ENCODE measurements at places on chromosomes 2 and 18.
A peak's percentile ranks its signal among the peaks of the same experiment; 100 is the strongest.

DNA sequence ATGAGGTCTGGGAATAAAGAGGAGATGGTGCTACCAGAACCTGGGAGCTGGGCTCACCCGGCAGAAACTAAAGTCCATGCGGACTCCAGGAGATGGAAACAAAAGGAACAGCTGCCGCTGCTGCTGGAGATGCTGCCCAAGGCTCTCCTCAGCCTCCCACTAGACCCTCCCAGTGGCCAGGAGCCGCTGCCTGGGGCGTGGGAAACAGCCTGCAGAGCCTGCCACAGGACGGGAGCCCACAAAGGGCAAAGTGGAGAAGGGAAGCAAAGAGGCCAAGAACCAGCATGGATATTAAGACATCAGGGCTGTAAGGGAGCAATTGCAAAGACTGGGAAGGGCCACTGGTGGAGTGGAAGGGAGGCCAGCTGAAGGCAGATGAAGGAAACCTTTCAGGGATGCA is 179.6 kb downstream of the NCK2 start:
- DNase-seq = no peak

GRCh38 chr18:72903033-72903432 is 35.2 kb upstream of the NETO1 start:
- no peak for DNase-seq

DNA sequence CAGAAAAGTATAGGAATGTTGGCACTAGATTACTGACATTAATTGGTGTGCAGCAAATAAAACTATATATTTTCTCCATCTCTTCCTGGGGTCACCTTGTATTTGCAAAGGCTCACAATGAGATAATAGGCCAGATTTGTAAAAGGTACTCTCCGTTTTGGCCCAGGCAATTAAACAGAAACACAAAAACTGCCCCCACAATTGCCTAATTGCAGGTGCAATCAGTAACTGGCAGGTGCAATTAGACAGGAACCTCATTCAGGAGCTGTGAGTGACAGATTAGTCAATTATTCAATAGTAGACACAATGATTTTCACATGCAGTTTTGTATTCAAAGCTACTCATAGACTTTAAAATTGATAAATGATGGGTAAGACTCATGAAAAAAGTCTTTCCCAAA is 451.4 kb upstream of the ID2 start:
- DNase-seq = no peak

DNA sequence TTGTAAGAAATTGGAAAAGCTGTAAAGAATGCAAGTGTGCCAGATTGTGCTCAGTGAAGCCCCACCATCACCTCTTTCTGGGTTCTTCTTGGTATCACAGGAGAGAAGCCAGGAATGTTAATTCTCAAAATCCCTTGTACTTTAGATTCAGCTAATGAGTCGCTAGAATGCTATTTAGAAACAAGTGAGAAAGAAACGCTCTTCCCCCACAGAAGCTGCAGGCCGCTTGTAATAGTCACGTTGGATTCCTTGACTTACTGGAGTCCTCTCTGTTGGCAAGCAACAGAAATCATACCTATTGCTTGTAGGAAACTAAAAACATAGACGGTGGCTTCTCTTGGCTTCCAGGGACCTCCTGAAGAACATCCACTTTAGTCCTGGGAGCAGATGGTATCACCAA is 375.6 kb upstream of the LRATD1 start:
- DNase-seq = no peak

GRCh38 chr18:29225351-29225750 is 1048.4 kb upstream of the CDH2 start:
- no peak for DNase-seq

GRCh38 chr18:62412231-62412979 is 87.3 kb downstream of the TNFRSF11A start:
- DNase-seq = no peak

DNA sequence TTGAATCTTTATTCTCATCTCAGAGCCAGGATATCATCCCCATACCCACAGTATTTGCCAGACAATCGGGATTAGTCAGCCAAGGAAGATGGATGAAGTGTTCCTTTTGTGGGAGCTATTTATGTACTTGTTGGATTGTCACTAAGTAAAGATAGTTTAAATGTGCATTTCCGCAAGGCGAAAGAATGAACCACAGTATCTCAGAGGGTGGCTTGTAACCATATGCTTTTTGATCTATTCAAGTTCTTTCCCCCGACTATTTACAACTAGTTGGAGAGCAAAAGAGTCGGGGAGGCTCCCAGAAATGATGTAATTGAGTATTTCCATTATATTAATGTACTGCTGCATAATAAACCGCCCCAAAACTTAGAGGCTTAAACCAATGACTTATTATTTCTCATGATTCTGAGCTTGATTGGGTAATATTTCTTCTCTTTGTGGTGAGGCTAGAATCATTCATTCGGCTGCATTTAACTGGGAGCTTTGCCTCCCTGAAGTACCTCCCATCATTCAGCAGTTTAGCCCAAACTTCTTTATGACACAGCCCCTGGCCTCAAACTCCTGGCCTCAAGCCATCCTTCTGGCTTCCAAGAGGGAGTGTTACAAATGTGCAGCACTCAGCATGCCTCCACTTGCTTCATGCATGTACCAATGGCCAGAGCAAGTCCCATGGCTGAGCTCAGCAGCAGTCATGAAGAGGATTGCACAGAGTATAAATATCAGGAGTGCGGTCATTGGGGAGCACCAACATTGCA is 423.7 kb downstream of the METTL4 start:
- no peak for DNase-seq

- DNase-seq = no peak
Measured at GRCh38 chr2:188677142-188677541, 297.0 kb upstream of the COL3A1 start.

GRCh38 chr2:219286436-219287115 is 7.4 kb downstream of the DNAJB2 start:
- peak; percentile 32 for DNase-seq

DNA sequence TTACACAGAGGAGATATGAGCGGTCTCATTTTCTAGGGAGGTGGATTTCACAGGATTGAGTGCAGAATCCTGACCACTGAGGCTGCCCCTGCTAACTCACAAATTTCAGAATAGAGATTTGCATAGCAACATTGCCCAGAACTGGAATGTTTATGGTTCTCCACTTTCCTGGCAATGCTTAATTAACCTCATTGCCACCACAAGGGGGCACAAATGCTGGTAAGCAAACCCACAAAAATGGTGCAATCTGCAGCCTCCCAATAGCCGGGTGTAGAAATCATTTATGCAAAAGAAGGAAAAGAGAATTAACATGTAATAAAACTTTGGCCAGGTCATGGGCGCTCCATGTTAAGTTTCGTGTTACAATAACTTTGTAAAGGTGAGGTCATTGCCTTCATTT is 112.4 kb downstream of the CYRIA start:
- peak; percentile 4 for DNase-seq

GRCh38 chr2:64141674-64142405 is 2.4 kb downstream of the PELI1 start:
- no peak for DNase-seq

GRCh38 chr2:104493698-104494097 is 360.2 kb upstream of the POU3F3 start:
- DNase-seq = no peak

GRCh38 chr2:36355151-36355889 is at the start of gene CRIM1:
TSS of gene CRIM1 (plus strand) at chr2:36355778. CDS start at chr2:36356293, 515 bp downstream.
- peak; percentile 98 for DNase-seq

- no peak for DNase-seq
Measured at GRCh38 chr2:12163866-12164265, 417.4 kb downstream of the LPIN1 start.

DNA sequence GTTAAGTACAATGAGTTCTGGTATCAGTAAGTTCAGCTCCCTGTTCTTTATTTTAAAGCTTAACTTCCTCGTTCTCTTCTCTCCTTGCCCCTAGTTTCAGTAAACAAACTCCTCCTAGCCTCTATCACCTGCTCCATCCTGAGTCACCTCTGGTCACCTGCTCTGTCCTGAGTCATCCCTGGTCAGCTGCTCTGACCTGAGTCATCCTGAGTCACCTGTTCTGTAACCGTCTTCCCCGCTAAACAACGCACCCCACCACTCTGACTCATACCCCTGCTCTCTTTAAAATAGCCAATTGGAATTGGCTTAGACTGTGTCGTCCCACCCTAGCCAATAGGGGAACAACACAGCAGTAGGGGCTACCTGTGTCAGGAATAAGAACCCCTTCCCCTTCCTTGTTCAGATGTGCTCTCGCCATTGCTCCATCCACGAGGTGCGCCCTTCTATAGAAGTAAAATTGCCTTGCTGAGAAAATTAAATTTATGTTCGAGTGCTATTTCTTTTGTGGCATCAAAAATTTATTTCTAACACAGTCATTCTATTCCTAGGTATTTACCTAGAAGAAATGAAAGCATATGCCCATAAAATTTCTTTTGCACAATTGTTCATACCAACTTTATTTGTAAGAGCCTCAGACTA is 24.9 kb upstream of the RMND5A start:
- DNase-seq = no peak

GRCh38 chr2:67455219-67456142 is 58.3 kb downstream of the ETAA1 start:
- no peak for DNase-seq

GRCh38 chr18:34742891-34743341 is 32.8 kb downstream of the DTNA start:
- DNase-seq = no peak

DNA sequence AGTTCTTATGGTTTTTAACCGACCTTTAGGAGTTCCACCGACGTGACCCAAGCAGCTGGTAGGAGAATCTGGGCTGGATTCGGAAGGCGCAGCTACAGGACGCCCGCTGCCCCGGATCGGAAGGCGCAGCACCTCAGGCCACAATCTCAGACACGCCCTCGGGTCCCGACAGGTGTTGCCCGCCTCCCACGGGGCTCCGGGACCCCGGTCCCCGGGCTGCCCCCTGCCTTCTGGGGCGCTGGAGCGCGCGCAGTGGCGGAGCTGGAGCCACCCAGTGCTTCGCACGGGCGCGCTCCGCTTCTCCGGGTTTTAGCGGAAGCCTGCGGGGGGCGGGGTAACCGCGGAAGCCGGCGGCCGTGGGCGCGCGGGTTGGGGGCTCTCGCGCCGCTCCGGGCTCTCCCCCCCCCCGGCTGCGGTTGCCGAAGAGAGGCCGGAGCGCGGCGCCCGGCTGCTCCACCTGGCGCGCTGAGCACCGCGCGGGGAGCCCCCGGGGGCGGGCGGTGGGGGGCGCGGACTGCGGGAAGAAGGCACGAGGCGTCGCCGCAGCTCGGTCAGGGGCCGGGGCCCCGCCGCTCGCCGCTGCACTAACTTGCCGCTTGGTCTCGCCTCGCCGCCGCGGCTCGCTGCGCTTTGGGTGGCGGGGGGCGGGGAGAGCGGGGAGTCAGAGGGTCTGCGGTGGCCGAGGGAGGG is 718.8 kb downstream of the DPP10 start:
- no peak for DNase-seq

GRCh38 chr2:128410035-128410757 is 91.5 kb upstream of the HS6ST1 start:
- DNase-seq = no peak

GRCh38 chr2:23550553-23550952 is 165.6 kb downstream of the KLHL29 start:
- peak; percentile 28 for DNase-seq

DNA sequence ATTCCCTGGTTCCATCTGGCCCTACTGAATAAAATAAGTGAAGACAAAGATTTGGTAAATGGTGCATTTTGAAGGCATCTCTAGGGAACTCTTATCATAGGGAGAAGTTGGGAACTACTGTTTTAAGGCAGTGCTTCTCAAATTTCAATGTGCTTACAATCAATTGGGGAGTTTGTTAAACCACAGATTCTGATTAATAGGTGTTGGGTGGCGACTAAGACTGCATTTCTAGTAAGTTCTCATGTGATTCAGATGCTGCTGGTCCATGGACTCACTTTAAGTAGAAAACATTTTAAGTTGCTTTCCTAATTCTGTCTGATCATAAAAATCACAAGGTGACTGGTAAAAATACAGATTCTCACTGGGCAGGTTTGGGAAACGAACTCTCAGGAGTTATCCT is 14.6 kb downstream of the FARSB start:
- no peak for DNase-seq

- DNase-seq = peak; percentile 82
Measured at GRCh38 chr18:75638223-75638775, 210.8 kb upstream of the SMIM21 start.

DNA sequence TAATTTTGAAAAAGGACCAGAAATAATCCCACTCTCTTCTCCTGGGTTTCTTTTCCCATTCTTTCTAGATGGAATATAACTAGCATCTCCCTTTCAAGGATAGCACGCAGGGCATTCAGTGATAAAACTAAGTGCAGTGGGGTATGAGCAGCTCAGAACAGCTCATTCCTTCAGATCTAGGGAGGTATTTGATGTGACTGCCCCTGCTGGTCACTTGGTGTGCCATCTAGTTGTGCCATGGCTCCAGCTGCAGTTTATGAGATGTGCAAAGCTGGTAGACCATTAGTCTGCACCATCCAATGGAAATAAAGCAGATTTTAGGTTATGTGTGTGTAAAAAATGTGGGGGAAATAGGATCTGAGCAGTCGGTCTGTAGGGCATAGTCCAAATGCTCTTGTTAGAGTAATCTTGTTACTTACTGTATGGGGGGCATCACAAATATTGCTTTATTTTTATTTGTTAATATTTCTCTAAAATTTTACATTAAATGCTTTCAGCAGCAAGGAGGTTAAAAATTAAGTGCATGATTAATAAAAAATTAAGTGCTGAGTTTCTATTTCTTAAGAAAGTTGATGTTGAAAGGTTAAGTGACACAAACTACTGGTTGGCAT is 38.9 kb downstream of the CTAGE1 start:
- DNase-seq = peak; percentile 38

DNA sequence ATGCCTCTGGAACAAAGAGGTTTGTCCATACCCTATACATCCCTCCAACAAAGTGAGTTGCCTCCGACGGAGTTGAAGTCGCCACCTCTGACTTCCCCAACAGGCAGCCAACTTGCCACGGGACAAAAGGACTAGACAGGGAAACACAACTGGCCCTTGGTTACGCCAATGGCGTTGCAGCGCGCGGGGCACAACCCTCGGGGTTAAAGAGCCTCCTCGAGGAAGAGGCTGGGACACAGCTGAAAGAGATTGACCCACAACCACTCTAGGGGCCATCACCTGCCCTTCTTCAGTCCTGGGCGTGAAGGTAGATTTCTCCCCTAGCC is 545 bp downstream of the GTF3C2 start:
- DNase-seq = peak; percentile 55

DNA sequence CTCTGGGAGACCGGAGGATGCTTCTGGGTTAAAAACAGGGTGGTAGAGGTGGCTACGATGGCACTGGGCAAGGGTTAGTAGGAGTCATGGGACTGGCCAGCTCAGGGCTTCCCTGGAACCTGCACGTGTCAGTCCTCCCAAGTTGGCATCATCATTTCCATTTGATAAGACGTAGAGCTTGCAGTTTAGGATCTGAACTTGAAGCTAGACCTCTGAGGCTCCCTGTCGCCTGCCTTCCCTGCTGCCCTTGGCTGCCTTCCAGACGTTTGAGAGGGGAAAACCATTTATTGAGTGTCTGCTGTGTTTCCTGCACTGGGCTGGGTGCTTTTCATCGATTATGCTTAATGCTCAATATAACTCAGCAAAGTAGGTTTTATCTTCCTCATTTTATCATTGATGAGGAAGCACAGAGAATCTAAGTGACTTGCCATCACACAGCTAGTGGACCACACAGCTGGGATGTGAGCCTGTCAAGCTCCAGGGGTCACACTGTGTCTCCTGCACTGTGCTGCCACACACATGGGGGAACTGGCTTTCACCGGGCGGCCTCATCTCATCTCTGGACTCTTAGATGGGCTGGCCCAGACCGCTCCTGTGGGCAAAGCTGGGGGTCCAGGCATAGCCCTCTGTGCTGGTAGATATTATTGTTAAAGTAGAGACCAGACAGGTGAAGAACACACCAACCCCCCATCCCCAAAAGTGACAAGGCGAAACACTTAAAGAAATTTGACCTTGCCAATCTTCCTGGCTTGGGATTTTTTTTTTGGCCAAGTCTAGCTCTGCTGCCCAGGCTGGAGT is 7.8 kb downstream of the NT5DC4 start:
- no peak for DNase-seq

Data from GM03348 (cell line).